ENCODE measurements at places on chromosomes 2 and 18.

DNA sequence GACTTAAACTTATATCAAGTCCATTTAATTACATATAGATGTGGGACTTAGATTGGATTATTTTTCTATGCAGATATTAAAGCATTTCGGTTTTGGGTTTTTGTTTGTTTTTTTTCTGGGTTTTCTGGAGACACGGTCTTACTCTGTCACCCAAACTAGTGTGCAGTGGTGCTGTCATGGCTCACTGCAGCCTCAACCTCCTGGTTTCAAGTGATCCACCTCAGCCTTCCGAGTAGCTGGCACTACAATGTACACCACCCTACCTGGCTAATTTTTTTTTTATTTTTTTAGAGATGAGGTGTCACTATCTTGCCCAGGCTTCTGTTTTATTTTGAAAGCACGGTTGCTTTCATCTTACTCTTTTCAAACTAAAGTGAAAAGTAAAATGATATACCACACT, 281.6 kb downstream of the MBD5 start:
- no peak for DNase-seq

DNA sequence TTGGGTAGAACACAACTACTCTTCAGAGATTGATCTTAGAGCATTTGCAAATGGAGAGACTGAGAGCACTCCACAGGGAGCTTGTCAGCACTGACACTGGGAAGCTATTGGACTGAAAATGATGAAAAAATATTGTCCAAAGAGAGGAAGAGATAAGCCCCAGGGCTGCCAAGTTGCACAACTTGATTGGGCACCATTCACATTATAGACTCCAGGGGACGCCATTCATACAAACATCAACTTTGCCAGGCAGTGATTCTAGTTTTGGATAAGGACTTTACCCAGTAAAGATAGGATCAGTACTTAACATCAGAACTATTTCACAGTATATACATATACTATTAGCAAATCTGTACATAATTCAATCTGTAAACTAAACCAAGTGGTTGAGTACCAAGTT, 79.6 kb upstream of the MYCN start:
- DNase-seq: no peak

DNA sequence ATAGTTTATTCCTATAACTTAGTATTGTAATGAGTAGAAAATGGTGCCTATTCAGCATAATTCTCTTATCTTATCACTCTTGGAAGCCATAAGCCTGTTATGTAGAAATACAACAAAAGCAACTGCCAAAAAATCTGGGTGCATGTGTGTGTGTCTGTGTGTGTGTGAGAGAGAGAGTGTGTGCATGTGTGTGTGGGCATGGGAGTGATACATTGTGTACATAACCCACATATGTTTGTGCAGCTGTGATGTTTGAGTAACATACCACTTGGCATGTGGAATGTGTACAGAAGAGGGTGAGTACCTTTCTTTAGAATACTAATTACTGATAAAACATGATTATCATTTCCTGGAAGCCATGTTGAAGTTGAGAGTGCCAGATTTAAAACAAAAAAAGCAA, 642.3 kb upstream of the SYT4 start:
- no peak for DNase-seq

GRCh38 chr2:71784734-71785511, 331.6 kb downstream of the DYSF start:
- no peak for DNase-seq

DNA sequence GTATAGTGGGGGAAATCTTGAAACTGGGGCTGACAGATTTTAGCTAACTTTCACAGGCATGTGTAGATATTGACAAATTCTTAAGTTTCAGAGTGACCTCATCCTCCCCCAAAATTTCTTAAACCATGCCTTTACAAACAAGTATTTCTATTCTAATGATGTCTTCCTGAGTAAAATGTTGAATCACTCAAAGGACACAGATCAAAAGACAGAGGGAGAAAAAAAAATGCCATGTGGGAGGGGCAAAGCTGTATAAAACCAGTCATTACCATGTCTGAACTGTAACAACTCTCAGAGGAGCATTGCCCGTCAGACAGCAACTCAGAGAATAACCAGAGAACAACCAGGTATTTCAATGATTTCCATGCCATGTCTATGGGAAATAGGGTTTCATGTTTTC, at the start of gene SERPINB2:
Gene SERPINB2 (plus strand): TSS at position 282 of the 400 bp plus-strand sequence. CDS start 3,740 bp downstream, outside the sequence.
- DNase-seq: no peak

- DNase-seq: no peak
Measured at GRCh38 chr18:41655074-41655473, 300.0 kb upstream of the PIK3C3 start.
